Fibroblast of lung (primary cell): ENCODE measurements at places on chromosomes 2 and 18. TPM values are rescaled to one million over a fixed set of nuclear protein-coding genes. Genes with fewer than 3 reads are reported as not detected.

DNA sequence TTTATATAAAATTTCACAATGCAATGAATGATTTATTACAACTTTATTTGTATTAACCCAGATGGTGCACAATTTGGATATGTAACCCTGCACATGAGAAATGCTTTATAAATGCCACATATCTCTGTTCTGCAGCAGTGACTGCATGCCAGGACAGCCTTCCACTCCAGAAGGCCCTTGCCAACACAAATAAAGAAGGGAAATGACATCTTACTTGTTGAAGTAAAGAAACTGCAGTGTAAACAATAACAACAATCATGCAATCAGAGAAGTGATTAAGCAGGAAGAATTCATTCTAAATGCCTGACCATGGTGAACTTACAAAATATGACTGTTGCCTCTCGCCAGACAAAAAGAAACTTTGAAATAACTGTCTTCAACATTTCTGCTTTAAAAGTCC, 129.9 kb upstream of the CHST9 start:
- no peak for DNase-seq

DNA sequence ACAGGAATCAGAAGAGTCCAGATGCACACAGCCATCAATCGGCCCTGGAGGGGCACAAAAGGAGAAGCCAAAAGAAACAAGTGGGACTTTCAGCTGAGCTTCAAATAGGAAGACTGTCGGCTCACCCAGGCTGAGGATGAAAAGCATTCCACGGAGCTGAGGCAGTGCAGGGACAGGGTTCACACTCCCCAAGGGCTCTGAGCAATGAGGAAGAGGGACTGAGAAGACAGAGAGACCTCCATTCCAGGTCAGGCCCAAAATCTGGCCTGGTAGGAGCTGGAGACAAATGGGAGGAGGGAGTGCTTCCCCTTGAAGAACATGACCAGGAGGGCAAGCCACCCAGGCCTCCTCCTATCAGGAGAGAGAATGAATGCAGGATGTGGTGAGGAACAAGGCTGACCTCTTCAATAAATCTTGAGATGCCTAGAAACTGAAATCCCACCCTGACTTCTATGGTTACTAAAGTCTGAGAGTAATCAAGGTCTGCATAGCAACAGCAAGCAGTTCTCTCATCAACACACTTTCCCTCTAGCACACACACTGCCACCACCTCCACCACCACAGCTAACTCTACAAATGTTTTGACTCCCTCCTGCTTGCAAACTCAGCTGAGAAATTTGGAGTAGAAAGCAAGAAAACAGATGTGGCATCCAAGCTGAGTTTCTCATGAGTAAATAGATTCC, 434.4 kb downstream of the TNS1 start:
- no peak for DNase-seq

DNA sequence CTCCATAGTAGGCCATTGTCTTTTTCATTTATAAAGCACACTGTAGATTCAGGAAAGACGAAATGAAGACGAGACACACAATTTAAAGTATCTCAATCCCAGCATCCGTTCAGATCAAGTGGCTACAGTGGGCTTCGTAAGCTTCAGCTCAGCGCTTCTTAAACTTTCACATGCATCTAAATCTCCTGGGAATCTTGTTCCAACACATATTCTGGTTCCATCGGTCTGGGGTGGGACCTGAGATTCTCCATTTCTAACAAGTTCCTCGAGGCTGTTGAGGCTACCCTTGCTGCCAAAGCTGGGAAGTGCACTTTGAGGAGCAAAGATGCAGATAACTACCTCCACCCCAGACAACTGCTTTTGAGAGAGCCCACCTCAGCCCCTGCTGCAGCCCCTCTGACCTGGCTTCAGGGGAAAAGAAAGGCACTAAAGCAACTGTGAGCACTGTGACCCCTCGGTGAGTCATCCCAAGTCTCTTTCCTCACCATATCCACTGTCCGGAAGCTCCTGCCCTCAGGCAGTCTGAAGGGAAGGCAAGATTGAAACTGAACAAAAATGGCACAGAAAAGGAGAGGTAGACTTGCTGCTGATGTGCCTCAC, 201.1 kb upstream of the FBXO11 start:
- peak; percentile 59 for DNase-seq

GRCh38 chr18:47485221-47485797, 233.8 kb upstream of the SKOR2 start:
- no peak for DNase-seq

GRCh38 chr2:24721470-24721869, 71.7 kb downstream of the PTRHD1 start:
- DNase-seq, result peak; percentile 83

GRCh38 chr2:16774091-16774490, 108.5 kb upstream of the CYRIA start:
- DNase-seq, result no peak

- DNase-seq, result no peak
These were observed 130.4 kb upstream of the ASB18 start for GRCh38 chr2:236394571-236394970.

- DNase-seq, result no peak
These were observed 49.5 kb downstream of the TFCP2L1 start for GRCh38 chr2:121235542-121235941.

DNA sequence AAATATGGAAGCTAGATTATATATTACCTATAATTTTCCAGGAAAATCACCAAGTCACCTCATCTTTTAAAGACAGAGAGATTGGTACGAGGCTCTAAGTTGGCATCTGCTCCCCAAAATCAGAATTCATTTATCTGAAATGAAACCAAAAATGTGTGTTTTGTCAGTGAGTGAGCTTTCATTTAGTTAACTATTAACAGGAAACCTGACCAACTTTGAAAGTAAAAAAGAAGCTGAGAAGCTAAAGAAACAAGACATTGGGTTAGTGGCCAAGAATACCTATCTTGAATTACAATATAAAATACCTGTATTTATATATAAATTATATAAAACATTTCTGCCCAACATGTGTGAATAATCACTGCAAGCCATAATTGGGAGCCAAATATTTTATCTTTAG, 1.9 kb downstream of the MPPE1 start:
- DNase-seq, result no peak

DNA sequence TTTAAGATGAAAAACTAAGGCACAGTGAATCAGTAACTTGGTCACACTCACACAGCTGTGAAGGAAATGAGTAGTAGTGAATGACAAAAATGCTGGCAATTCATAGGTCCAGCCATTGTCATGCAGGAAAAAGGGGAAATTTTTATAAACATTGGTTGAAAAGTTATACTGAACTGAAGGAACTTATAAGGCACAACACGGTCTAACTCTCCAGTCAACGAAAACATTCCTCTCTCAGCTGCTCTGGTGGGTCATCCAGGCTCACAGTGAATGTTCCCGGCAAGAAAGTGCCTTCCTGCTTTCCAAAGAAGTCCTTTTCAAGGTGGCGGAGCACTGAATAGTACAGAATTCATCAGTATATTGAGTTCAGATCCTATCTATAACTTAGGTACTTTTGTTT, 476.1 kb downstream of the DCC start:
- no peak for DNase-seq

GRCh38 chr2:61363580-61363979, 107.3 kb downstream of the USP34 start:
- DNase-seq, result no peak

DNA sequence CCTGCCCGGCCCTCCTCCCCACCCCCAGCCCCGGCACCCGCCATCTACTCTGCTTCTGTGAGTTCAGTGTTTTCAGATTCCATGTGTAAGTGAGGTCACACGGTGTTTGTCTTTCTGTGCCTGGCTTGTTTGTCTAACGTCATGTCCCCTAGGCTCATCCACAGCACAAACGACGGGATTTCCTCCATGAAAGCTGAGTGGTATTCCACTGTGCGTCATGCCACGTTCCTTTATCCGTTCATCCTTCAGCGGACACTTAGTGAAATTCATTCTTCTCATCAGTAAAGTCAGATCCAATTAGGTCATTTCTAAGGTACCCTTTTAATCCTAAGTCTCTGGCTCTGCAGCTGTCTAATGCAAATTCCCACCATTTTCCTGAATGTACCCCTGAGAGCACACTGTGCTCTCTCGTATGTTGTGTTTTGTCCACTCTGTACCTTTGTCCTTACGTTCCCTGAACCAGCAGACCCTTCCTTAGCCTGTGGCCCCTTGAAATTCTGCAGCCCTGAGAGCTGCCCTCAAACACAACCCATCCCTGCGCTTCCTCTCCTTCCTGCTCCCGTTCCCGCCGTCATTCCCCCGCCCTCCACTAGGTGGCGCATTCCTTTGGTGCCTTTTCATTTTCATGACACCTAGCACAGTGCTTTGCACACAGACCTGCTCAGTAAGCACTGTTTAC, 44.1 kb downstream of the TRAPPC12 start:
- peak; percentile 52 for DNase-seq

GRCh38 chr2:8999102-8999446, 4.4 kb downstream of the MBOAT2 start:
- no peak for DNase-seq

DNA sequence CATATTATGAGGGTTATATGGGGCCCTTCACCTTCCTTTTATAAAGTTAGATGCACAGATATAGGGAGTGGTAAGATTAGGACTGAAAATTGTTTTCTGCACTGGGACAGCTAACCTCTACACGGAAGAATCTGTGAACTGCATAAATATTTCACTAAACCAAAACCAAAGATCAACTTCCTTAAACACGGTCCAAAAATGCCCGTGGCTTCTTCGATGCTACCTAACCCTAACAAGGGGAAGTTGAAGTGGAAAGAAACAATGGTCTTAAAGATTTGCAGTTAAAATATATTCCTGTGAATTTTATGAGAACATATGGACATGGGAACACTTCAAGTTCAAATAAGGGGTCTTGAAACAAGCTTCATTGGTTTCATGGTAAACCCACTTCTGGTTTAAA, 33.3 kb upstream of the PAX3 start:
- no peak for DNase-seq

DNA sequence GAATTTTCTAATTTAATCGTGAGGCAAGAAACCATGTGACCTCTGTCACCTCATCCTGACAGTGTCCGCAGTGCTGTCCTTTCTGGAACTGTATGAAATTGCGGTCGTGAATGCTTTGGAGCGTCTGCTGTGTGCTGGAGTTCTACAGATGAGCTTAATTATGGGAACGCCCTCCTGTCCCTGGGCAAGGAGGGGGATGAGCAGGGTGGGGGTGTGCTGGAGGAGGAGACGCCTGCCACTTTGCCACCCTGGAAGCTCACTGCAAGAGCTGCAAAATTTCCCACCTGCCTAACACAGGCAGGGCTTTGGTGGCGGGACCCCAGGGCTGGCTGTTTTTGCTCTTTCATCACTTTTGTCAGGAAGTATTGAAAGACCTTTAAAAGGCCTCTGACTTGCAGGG, 6.5 kb downstream of the LPIN1 start:
- no peak for DNase-seq

- DNase-seq, result no peak
These were observed 48.4 kb upstream of the HAAO start for GRCh38 chr2:42840760-42841159.

- DNase-seq, result no peak
These were observed 280.8 kb downstream of the CCDC85A start for GRCh38 chr2:56464613-56465012.

GRCh38 chr2:88880441-88880953, 189.0 kb downstream of the RPIA start:
- peak; percentile 57 for DNase-seq

- no peak for DNase-seq
These were observed 642.9 kb downstream of the ZEB2 start for GRCh38 chr2:143877056-143877455.

- DNase-seq, result peak; percentile 86
These were observed 262.4 kb downstream of the NBAS start for GRCh38 chr2:15298770-15299169.

DNA sequence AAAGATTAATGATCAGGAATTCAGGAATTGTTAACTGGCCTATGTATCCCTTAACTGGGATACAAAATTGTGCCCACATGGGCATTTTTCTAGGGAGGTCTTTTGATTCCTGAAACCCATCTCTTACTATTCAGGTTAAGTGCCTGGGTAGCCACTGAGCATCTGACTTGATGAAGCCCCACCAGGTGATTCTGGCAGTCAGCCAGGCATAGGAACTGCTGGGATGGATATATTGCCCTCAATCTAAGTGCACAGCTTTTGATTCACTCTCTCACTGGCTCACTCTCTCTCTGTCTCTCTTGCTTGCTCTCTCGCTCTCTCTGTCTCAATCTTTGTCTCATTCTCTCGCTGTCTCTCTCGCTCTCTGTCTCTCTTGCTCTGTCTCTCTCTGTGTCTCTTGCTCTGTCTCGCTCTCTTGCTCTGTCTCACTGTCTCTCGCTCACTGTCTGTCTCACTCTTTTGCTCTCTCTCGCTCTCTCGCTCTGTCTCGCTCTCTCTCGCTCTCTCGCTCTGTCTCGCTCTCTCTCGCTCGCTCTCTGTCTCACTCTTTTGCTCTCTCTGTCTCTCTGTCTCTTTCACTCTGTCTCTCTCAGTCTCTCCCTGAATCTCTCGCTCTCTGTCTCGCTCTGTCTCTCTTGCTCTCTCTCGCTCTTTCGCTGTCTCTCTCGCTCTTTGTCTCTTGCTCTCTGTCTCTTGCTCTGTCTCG, 22.3 kb downstream of the INPP1 start:
- DNase-seq, result no peak

DNA sequence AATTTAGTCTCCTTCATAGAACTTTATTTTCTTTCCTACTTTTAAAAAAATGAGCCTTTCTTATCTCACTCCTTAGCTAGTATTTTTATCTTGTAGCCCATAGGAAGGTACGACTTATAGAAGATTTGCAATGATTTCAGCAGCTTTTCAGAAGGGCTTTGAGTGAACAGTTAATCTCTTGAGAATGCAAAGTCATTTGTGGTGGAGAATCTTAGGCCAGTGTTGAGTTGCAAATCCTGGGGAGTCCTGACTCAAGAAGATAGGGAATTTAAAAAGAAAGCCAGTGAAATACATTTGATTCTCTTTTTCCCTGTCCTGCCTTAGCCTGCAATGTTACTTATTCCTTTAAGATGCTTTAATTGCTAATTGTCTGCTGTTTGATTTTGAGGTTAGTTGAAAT, 33.6 kb downstream of the LYPD6 start:
- DNase-seq, result peak; percentile 40

DNA sequence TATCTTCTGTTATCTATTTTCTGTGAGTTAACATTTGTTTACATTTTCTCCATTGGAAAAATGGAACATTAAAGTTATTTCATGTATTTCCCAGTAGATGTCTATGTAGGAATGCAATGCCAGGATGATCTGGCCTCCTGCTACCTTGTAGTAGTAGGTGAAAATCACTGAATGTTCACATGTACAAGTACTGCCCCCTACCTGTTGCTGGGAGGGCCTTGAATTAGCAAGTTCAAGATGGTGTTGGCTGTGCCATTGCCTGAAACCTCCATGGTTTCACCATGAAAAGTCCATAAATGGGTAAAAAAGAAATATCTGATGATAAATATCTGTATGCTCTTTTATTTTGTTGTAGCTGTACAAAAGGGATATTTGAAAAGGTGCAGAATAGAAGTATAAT, 30.7 kb downstream of the XRCC5 start:
- DNase-seq, result no peak

Gene SNED1
- 39.5 and 53.2 TPM in 2 replicates for total RNA-seq

Gene KCNG2
- total RNA-seq, result 6.4 and 10.1 TPM in 2 replicates

Gene LIPG
- total RNA-seq, result 0.50 and 1.0 TPM in 2 replicates

Gene CDH2
- total RNA-seq, result 2.0 and 8.7 TPM in 2 replicates

Gene CDCA7
- total RNA-seq, result 1.3 and 1.5 TPM in 2 replicates

Gene CFAP221
- total RNA-seq, result 0.26 TPM in 1 of 2 replicates, not detected in the other

Gene SCN9A
- total RNA-seq, result 58.6 and 105 TPM in 2 replicates

Gene AGXT
- not detected in 2 replicates for total RNA-seq

Gene KCNK3
- under 0.01 and 0.26 TPM in 2 replicates for total RNA-seq

Gene SERPINB4
- total RNA-seq, result not detected in 2 replicates

Gene ZDBF2
- 11.6 TPM in 2 replicates for total RNA-seq

Gene AP1S3
- total RNA-seq, result 3.3 TPM in 2 replicates
